ENCODE measurements at places on chromosomes 3 and 15. TPM values are rescaled to one million over a fixed set of nuclear protein-coding genes. Genes with fewer than 3 reads are reported as not detected.
A peak's percentile ranks its signal among the peaks of the same experiment; 100 is the strongest.

DNA sequence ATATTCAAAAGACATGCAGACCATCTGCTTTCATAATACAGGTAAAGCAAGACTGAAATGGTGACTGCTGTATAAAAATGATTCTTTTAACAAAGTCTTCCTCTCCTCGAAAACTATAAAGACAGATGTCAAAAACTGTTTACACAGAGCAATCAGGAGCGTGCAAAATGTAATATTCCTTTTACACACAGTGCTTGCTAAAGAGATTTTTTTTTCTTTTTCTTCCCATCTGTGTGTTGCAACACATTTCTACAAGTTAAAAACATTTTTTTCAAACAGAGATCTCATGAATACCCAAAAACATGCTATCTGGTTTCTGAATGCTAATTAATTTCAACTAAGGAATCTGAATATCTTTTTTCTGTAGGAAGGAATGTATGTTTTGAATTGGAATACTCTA is 22.1 kb downstream of the SATB1 start:
- DNase-seq: no peak
- H3K36me3 ChIP-seq: peaks cover 15% of the 10 kb centered on the region
- no peak overlapping the region for H3K27ac ChIP-seq
- no peak overlapping the region for H3K4me3 ChIP-seq

DNA sequence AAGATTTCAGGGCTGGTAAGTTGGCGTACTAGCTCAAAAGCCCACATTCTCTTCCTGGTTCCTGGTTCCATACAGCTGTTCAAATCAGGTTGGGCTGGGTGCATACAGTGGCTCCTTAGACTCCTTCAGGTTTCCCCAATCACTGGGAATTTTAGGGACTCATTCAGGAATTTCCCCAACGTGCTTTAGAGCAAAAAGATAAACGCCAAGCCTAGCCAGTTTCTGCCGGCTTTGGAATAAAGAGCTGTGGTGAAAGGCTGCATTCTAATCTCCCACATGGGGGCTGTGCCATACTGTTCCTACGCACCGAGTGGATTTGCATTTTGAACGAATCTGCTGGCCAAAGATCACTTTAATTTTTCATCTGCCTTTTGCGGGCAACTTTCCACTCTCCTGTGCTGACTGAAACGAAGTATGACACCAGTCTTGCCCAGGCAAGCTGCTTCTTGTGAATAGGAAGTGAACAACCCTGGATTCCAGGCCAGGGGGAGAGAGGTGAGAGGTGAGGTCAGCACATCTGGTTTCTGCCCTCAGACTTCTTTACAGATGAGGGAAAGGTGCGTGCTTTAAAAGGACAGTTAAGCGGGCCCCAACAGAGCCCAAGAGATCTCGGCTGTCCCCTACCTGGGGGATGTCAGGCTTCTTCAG is 184.2 kb upstream of the PDZRN3 start:
- no peak overlapping the region for H3K4me3 ChIP-seq
- no peak overlapping the region for H3K27ac ChIP-seq
- H3K4me1 ChIP-seq: no peaks in the 10 kb centered on the region
- no peak for DNase-seq

DNA sequence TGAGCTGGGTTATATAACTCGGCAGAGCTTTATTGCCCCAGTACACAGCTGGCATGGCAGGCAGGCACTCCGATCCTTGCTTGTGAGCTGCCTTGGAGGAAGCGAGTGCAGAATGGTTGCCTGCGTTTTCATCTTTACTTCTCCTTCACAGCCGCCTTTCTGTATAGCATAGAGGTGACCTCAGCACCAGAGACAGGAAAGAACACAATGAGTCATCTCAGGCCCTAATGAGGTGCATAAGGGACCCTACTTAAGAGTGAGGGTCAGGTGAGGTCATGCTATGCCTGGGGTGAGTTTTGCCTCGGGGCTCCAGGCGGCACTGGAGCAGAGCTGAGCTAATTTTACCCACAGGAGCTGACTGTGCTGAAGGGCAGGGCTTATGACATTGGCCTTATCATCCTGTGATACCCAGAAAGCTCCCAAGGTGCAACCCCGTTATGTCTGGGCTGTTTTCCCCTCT is 43.5 kb downstream of the LPP start:
- no peaks in the 10 kb centered on the region for H3K27me3 ChIP-seq
- peaks cover 15% of the 10 kb centered on the region for H3K36me3 ChIP-seq
- H3K27ac ChIP-seq: peak overlapping the region; percentile 51
- H3K4me1 ChIP-seq: peaks cover 31% of the 10 kb centered on the region

GRCh38 chr3:167773584-167773983 is 38.1 kb downstream of the SERPINI1 start:
- H3K4me1 ChIP-seq: peaks cover 26% of the 10 kb centered on the region
- no peaks in the 10 kb centered on the region for H3K27me3 ChIP-seq
- no peaks in the 10 kb centered on the region for H3K36me3 ChIP-seq

DNA sequence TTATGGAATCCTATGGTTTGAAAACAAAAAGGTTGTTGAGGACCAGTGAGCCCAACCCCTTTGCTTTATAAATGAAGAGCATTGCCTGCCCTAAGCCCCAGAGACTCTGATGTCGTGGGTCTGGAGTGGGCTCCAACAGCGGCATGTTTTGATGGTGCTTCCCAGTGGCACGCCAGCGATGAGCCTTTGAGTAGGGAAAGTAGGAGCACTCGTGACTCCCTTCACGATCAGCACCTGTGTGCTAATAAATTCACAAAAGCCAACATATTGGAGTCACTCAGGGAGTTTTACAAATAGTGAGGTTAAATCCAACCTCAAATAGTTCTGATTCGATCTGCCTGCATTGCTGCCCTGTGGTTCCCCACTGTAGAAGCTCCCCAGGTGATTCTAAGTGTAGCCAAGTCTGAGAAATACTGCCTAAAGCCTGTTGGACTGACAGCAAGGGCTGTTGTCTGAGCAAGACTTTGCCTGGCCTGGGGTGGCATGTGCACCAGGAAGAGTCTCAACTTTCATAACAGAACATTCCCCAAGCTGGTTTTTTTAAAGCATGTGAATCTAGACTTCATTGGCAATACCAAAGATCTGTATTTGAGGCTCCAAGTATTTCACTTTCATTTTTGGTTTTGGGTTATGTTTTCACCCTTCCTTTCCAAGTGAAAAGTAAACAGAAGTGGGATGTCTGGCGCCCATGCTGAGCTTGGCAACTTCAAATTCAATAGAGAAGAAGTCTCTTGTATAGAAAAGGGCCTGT is 9.9 kb downstream of the CCR5 start:
- H3K4me3 ChIP-seq: peak overlapping the region; percentile 47
- no peaks in the 10 kb centered on the region for H3K36me3 ChIP-seq
- H3K27me3 ChIP-seq: no peaks in the 10 kb centered on the region
- no peak for DNase-seq
- H3K27ac ChIP-seq: peak overlapping the region; percentile 62

The MFAP1 gene
- 26.1 TPM for total RNA-seq

DNA sequence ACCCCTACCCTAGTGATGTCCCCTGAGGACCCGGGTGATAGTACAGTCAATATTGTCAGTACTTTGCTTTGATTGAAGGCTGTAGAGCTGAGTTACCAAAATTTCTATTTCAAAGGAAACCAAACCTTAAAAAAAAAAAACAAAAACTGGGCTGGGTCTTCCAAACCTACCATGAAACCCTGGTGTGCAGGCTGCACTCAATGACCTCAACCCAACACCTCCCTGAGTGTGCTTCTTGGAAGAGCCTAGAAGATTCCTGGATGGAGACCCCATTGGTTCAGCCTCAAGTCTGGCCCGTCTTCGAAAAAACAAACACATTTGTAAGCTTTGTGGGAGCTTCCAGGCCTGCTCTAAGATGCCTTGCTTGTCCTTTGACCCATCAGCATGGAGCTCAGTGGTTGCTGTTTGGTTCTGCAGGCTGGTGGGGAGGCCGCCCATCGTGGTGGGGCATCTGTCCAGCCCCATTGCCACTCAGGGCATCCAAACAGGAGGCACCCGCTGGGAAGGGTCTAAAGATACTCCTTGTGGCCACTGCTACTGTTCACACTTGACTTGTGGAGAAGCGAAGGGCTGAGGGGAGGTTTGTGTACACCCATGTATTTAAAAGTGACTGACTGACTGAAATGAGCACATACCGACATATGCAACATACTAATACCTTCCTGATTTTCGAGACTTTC is 32.2 kb downstream of the CRTAP start:
- no peaks in the 10 kb centered on the region for H3K27me3 ChIP-seq
- no peak overlapping the region for H3K27ac ChIP-seq
- H3K4me1 ChIP-seq: peaks cover 3% of the 10 kb centered on the region
- H3K4me3 ChIP-seq: no peak overlapping the region

DNA sequence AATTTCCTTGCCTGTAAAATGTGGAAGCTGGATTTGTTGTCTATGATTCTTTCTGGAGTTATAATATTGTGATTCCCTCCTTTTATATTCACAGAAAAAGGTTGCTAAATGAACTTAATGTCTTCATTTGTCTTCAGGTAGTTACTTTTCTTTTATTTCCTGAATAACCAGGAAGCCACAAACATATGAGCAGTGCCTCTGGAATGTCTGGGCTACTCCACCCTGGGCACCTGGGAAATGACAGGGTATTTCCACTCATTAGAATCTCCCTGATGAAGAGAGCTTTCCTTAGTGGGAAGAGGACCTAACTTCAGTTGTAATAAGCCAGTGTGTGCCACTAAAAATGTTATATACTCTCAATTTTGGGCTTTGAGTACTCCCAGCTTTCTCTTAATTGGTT is 3.8 kb upstream of the SLMAP start:
- DNase-seq: no peak
- H3K4me3 ChIP-seq: no peak overlapping the region
- no peak overlapping the region for H3K27ac ChIP-seq
- peaks cover 11% of the 10 kb centered on the region for H3K4me1 ChIP-seq
- H3K27me3 ChIP-seq: no peaks in the 10 kb centered on the region
- peaks cover 9% of the 10 kb centered on the region for H3K36me3 ChIP-seq

The SUSD5 gene
- 0.05 TPM for total RNA-seq

DNA sequence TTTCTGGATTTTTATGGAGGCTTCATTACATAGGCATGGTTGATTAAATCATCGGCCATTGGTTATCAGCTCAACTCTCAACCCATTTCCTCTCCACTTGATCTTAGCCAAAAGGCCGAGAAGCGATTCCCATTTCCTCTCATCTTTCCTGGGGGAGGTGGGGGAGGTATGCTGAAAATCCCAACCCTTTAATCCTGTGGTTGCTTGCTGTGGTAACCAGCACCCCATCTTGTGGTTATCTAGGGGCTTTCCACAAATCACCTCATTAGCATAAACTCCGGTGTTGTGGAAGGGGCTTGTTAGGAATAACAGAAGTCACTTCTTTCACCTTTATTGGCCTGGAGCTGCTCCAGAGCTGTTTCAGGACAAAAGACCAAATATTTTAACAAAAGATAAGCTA is 20.9 kb downstream of the PDE8A start:
- H3K27ac ChIP-seq: no peak overlapping the region
- DNase-seq: no peak
- no peaks in the 10 kb centered on the region for H3K36me3 ChIP-seq
- no peaks in the 10 kb centered on the region for H3K27me3 ChIP-seq

The ADAMTSL3 gene
- total RNA-seq: not detected

- no peaks in the 10 kb centered on the region for H3K36me3 ChIP-seq
- no peak overlapping the region for H3K27ac ChIP-seq
Observed at GRCh38 chr3:60169755-60170154, 1081.5 kb downstream of the FHIT start.

The CKMT1B gene
- not detected for total RNA-seq

GRCh38 chr15:98865397-98866339 is 141.9 kb downstream of the PGPEP1L start:
- peak overlapping the region; percentile 90 for H3K27ac ChIP-seq
- H3K4me3 ChIP-seq: peak overlapping the region; percentile 84
- peaks cover 14% of the 10 kb centered on the region for H3K4me1 ChIP-seq
- H3K27me3 ChIP-seq: no peaks in the 10 kb centered on the region

GRCh38 chr15:50808728-50809127 is 43.2 kb upstream of the SPPL2A start:
- no peaks in the 10 kb centered on the region for H3K4me1 ChIP-seq
- H3K27ac ChIP-seq: no peak overlapping the region
- H3K36me3 ChIP-seq: no peaks in the 10 kb centered on the region
- DNase-seq: no peak
- H3K4me3 ChIP-seq: no peak overlapping the region

DNA sequence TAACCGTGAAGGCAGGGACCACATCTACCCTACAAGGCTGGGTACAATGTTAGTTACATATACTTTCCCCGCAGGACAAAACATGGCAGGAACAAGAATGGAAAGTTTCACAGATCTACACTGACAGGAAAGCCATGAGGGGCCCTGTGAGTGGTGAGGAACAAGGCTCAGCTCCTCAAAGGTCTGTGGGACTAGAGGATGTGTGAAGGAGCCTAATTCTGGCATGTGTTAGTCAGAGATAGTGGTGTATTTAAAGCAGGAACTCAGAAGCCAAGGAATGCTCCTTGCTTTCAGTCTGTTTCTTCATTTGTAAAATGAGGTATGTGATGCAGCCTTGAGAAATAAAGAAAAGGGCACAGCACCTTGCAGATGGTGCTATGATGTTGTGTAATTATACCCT is 25.1 kb downstream of the ETV5 start:
- no peak overlapping the region for H3K4me3 ChIP-seq
- DNase-seq: no peak

DNA sequence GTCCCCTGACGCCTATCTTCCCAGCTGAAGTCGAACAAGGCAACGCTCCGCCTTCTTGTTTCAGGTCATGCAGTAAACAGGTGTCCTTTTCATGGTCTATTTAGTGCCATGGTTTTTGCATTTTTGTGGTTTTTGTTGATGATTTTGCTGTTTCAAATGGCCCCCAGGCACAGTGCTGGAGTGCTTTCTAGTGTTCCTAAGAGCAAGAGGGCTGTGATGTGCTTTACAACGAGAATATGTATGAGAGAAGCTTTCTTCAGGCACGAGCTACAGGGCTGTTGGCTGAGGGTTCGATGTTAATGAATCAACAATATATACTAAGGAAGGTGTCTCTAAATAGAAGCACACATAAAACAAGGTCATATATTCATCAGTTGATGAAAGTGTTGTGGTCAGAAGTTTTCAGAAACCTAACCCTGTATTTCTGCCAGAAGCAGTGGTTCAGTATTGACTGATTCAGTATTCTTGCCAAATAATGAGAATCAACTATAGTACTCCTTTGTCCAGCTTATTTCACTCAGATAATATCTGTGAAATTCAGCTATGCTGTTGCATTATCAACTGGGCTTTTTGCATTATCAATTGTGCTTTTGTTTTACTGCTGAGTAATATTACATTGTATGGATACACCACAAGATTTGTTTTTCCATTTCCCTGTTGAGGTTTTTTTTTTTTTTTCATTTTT is 18.5 kb downstream of the LIMD1 start:
- H3K4me1 ChIP-seq: peaks cover 86% of the 10 kb centered on the region
- H3K4me3 ChIP-seq: peak overlapping the region; percentile 70
- peak overlapping the region; percentile 68 for H3K27ac ChIP-seq
- DNase-seq: no peak
- peaks cover 41% of the 10 kb centered on the region for H3K36me3 ChIP-seq

The GRIP2 gene
- not detected for total RNA-seq

GRCh38 chr15:68699124-68699880 is 120.5 kb downstream of the CORO2B start:
- no peak for DNase-seq
- peaks cover 2% of the 10 kb centered on the region for H3K27me3 ChIP-seq
- no peaks in the 10 kb centered on the region for H3K36me3 ChIP-seq
- H3K4me1 ChIP-seq: no peaks in the 10 kb centered on the region
- H3K27ac ChIP-seq: no peak overlapping the region
- H3K4me3 ChIP-seq: no peak overlapping the region

The ADIPOQ gene
- not detected for total RNA-seq

The CALML4 gene
- 5.0 TPM for total RNA-seq

The GCSAM gene
- 16.0 TPM for total RNA-seq

- H3K27me3 ChIP-seq: peaks cover 2% of the 10 kb centered on the region
- DNase-seq: no peak
- no peak overlapping the region for H3K27ac ChIP-seq
- H3K4me3 ChIP-seq: no peak overlapping the region
- H3K36me3 ChIP-seq: no peaks in the 10 kb centered on the region
- H3K4me1 ChIP-seq: no peaks in the 10 kb centered on the region
Observed at GRCh38 chr3:64561325-64561843, 126.4 kb downstream of the ADAMTS9 start.

Data from activated B cell treated with CpG ODN at 0.5 μM for 24 hours (primary cell).